AG04450 (cell line): ENCODE measurements at places on chromosomes 6 and 20.
A peak's percentile ranks its signal among the peaks of the same experiment; 100 is the strongest.

DNA sequence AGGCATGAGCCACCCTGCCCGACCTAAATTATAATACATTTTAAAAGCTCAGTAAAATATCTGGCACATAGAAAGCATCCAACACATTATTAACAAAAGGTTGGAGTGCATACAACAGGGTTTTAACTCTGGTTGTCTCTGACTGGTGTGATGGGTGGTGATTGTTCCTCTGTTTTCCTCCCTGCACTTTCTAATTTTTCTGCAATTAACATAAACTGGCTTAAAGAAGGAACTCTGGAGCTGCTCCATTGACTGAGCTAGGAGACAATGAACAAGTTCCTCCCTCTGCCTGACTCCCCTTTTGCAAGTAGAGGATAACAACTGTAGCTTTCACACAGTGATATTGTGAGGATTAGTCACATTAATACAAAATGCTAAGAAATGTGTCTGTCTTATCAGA is 48.5 kb upstream of the SIRPG start:
- DNase-seq = no peak

DNA sequence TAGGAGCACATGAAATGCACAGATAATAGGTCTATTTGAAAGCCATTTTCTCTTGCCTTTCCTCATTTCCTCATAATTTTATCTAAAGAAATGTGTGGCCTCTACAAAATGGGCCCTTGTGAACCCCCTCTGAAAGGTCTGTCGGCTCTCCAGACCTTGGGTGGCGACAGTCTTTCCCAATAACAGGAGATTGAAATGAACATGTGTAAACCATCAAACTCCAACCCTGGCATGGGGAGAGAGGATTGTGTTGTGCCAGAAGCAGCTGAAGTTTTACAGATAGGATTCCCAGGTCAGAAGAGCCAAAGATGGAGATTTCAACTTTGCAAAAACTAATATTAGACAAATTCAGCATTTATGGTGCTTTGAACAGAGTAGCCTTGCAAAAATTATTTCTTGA is 277.1 kb upstream of the ECI2 start:
- no peak for DNase-seq

DNA sequence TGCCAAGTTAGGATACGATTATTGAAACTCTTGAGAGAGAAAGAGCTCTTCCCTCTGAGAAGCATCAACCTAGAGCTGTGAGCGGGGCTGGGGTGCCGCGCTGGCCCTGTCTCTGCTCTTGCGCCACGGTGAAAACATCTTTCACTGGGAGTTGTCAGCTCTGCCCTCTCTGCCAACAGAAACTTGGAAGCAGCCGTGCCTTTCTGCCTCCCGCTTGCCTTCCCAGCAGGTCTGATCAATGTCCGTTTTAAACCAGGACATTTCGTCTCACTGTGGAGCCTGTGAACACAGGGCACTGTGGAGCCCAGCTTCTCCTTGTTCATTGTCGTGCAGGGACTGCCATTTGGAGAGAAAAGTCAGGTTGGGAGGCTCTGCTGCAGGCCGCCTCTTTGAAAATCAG is 249.2 kb upstream of the PMEPA1 start:
- no peak for DNase-seq

DNA sequence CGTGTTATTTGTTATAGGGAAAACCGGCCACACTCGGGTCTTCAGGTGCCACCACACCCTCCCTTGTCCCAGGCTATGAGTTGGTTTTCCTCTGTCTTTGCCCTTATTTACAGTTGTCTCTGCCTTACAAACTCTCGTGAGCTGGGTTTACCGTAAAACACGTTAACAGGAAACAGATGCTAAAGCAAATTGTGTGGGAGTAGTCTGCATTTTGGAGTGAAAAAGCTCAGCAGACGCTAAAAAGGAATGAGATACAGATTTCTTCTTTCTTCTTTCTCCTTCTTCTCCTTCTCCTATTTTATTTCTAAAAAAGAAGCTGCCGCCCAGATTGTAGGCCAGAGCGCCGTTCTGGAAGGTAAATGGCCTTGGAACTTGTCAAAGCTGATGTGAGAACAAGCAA is 51.9 kb downstream of the APCDD1L start:
- DNase-seq = no peak

- DNase-seq = peak; percentile 55
Observed at GRCh38 chr6:71510057-71510713, 221.6 kb downstream of the OGFRL1 start.

DNA sequence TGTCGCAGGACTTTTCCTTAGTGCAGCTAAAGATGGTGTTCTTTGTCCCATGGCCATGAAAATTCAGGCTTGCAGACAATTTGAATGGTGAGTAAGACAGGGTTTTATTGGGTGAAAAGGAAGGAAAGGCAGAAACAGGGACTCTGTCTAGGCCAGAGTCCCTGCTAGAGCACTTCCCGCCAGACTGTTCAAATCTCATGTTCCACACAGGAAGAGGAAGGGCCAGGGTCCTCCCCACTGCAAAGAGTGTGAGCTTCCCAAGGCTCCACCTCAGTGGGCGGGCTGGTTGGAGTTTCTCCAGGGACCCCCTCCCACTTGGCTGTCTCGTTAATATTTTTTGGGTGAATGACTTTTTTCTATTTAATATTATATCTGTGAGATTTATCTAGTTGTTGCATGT is 29.0 kb downstream of the COL19A1 start:
- DNase-seq = no peak

GRCh38 chr6:26365633-26365995 is 616 bp downstream of the BTN3A2 start:
- no peak for DNase-seq

DNA sequence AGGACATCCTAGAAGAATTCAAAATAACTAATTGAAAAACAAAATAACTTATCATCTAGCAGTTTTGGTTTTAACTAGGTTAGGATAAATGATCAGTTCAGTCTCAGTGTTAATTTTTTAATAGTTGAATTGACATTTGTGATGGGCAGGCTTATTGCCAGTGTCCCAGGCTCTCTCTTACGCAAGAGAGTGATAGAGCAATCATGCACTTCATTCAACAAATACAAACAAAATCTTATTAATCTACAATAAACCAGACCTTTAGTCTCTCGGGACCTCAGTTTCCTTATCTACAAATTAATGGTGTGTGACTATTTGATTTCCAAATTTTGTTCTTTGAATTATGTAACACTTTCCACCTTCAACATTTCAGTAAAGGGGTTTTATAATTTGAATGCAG is 385.9 kb upstream of the JAG1 start:
- DNase-seq = no peak

DNA sequence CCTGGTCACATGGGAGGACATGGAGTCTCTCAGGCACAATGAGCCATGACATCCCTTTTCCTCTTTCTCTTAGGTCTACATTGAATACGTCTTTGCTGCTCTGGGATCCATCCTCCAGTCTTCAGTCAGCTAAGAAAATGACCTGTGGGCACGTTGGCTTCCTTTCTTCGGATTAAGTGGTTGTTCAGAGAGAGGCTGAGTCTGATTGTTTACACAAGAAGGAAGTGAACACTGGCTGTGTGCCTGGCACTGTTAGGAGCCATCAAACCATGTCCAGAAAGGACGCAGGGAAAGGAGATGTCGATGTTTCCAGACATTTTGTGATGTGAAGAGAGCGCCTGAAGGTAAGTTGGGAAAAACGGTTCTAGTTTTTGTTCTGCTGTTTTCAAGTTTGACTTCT is 309.9 kb upstream of the CDYL start:
- no peak for DNase-seq

- DNase-seq = no peak
Observed at GRCh38 chr20:50387996-50388332, 122.2 kb upstream of the PTPN1 start.

GRCh38 chr20:24117383-24117782 is 128.8 kb upstream of the GGTLC1 start:
- no peak for DNase-seq

DNA sequence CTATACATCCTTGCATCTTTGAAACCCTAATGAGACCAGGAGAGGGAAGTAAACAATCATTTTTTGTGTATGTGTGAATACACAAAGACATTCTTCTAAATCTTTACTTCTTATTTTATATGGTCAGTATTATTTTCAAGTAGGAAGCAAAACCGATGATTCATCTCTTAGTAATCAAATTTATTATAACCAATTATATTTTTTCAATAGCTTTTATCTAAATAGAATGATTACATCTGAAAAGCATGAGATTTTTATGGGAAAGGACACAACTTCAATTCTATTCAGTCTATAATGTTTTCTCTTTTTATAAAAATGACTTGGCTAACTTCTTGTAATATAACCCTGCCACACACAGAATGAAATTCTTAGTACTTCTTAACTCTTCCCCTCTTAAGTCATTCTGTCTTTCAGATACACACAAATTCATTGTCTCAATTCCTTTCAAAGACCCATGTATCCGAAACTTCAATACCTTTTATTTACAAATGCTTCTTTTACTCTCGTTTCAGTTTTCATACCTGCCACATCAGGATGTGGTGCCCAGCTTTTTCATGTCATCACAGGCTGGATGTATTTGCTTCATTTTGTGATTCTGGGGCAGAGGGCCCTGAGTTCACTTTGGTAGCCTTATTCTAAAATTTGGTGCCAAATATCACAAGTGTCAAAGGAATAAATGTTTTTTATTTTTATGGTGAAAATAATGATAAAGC is 227.0 kb downstream of the PHF3 start:
- no peak for DNase-seq

- peak; percentile 20 for DNase-seq
Observed at GRCh38 chr6:139820210-139820609, 445.8 kb upstream of the CITED2 start.

DNA sequence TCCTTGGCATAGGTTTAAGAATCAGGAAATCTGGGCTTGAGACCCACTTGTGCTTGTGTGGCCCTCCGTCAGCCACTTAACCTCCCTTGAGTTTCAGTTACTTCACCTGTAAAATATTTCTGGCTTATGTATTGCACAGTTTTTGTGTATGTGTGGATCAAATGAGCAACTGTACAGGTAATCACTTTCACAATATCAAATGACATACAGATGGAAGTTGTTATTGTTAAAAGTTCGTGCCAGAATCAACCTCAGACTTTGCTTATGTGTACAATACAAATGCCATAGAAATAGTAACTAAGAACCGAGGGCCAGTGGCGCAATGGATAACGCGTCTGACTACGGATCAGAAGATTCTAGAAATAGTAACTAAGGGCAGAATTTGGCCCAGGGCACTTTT is 65.6 kb upstream of the KIF13A start:
- DNase-seq = peak; percentile 57

- no peak for DNase-seq
Observed at GRCh38 chr6:80454197-80454596, 347.7 kb downstream of the BCKDHB start.

DNA sequence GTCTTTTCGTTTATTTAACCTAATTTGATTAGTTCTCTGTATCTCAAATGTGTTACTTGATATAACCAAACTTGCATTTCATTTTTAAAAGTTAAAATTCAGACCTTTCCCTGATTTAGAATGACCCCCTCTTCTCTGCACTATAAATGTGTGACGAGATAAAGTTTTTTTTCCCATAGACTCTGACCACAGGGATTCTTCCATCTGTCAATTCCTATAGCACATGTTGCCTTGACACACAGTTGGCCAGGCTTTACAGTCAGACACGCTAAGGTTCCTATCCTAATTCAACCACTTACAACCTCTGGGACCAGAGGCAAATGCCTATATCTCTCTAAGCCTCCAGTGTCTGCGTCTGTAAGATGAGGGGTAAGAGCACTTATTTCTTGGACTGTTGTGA is 40.6 kb downstream of the KCNS1 start:
- no peak for DNase-seq

GRCh38 chr6:56850626-56851025 is 104.3 kb upstream of the BEND6 start:
- DNase-seq = no peak

DNA sequence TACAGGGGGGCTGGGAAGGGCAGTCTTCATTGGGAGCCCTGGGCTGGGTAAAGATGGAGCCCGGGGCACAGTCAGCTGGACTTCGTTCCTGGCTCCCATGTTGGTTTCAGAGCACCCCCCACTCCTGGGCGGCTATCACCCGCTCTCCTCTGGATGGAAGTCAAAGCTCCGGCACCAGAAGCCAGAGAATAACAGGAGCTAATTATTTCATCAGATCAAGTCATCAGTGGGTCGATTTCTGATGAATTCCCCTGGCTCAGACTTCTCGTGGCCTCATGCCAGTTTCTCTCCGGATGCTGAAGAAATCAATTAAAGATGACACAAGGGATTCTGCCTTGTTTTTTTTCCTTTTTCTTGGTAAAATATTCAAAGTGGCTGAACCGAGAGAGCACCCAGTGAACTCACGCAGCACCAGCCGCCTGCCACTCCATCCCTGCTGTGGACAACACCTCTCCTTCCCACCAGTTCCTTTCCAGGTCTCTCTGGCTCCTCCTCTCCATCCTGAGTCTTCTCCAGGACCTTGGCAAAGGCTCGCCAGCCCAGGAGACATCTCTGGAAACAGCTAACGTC is 22.5 kb downstream of the SULF2 start:
- DNase-seq = no peak

DNA sequence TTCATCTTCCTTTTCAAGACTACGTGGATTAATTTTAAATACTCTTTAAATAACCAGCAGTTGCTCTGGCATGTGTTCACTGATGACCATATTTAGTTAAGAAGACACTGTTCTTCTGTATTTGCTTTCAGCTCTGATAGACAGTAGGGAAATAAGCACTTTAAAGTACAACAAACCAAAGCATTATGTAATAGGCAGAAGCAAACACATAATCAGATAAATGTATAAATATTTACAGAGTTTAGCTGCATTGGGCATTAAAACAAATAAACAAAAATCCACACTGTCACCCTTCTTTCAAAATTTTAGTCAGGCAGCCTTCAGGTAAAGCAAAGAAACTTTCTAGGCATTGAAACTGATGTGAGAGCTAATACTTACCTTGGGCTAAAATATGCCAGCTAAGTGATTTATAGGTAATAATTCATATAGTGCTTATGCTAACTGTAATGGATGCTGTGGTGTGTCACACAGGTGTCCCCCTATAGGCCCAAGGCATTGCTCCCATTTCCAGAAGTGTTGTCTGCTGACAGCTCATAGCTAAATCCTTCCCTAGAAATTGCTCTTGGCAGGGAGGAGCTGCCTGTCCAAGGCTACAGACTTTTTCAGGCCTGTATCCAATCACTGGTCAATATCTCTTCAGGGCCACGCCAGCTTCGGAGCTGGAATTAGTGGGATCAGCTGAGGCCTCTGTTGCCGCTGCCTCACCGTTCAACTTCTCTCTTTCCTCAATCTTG is 111.5 kb upstream of the CITED2 start:
- DNase-seq = no peak

DNA sequence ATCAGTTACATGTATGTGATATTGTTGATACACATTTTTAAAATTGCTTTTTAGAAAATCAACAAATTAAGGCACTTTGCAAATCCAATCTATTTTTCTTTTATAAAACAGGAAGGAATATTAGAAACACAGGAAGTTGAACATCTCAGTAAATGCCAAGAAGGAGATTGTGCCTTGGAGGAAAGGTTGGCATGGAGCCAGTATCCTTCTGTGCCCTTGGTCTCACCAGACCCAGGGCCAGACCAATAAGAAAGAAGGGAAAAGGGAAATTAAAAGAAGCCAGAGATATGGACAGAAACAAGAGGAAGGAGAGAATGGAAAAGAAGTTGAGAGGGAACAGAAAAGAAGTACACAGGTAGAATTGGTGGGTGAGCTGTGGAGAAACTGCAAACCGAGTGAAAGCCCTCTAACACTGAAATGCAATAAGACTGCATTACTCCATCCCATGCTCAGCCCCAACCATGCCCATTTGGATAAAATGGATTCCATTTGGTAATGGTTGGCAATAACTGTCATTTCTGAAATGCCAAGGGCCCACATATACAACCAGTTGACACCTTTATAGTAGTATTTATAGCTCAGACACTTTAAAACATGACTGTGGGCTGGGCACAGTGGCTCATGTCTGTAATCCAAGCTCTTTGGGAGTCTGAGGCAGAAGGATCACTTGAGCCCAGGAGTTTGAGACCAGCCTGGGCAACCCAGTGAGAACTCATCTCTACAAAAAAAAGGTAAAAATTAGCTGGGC is 133.8 kb downstream of the GMPR start:
- no peak for DNase-seq
